ENCODE measurements at places on chromosomes 6 and 20.
A peak's percentile ranks its signal among the peaks of the same experiment; 100 is the strongest.

GRCh38 chr6:110170081-110170480, 9.4 kb downstream of the WASF1 start:
- H3K27ac ChIP-seq = no peak overlapping the region
- DNase-seq = no peak
- no peaks in the 10 kb centered on the region for H3K27me3 ChIP-seq
- peaks cover 15% of the 10 kb centered on the region for H3K4me1 ChIP-seq
- H3K4me3 ChIP-seq = no peak overlapping the region

DNA sequence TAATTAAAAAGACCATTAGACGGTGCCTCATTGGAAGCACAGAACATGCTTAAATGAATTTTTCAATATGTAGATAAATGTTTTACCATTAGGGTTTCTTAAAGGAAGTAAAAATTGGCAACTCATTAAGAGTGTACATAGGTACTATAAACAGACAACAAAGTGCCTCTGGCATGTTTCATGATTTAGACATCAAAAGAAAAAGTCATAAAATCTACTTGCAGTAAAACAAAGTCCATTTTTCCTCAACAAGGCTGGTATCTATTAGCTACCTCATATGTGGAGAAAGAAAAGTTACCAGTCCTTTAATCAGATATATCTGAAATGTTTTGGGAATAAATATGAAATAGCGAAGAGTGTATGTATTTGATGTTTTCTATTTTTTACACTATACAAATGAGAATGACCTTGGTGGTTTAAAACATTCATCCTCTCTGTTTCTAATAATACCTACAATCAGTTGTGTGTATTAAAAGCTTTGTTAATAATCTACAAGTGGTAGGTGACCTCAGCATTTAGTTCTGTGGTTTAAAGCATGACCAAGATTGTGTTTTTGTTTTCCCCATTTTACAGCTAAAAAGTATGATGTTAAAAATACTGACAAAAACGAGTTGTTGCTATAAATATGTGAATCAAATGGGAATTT, 87.5 kb downstream of the HDGFL1 start:
- no peaks in the 10 kb centered on the region for H3K36me3 ChIP-seq
- no peaks in the 10 kb centered on the region for H3K27me3 ChIP-seq
- no peak for DNase-seq
- H3K27ac ChIP-seq = no peak overlapping the region

GRCh38 chr20:62382306-62383198, 4.4 kb upstream of the RPS21 start:
- H3K27ac ChIP-seq = no peak overlapping the region
- no peaks in the 10 kb centered on the region for H3K27me3 ChIP-seq
- peaks cover 4% of the 10 kb centered on the region for H3K36me3 ChIP-seq
- no peak overlapping the region for H3K4me3 ChIP-seq
- peaks cover 54% of the 10 kb centered on the region for H3K4me1 ChIP-seq
- peak; percentile 93 for DNase-seq

DNA sequence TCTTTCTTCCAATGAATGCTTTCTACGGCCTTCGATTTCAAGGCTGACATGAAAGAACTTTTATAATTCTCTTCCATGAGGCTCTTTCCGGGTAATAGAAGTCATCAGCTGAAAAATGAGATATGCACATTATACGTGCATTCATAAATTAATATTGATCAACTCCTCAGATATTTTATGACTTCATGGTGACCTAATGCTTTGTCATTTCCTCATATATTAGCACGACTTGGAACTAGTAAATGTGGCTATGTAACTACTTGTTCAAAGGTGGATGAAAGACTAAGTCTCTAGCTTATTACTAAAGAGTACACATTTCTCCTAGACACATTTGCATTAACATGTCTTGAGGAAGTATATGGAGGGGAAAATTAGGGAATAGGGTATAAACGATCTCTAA, 168.8 kb downstream of the HDGFL1 start:
- no peak for DNase-seq
- H3K27me3 ChIP-seq = no peaks in the 10 kb centered on the region
- H3K36me3 ChIP-seq = no peaks in the 10 kb centered on the region
- H3K4me1 ChIP-seq = no peaks in the 10 kb centered on the region
- H3K4me3 ChIP-seq = no peak overlapping the region

- H3K4me3 ChIP-seq = no peak overlapping the region
- no peaks in the 10 kb centered on the region for H3K27me3 ChIP-seq
- H3K27ac ChIP-seq = no peak overlapping the region
- no peaks in the 10 kb centered on the region for H3K4me1 ChIP-seq
- no peaks in the 10 kb centered on the region for H3K36me3 ChIP-seq
Observed at GRCh38 chr6:14431385-14432330, 314.1 kb downstream of the CD83 start.

- DNase-seq = no peak
- H3K27me3 ChIP-seq = no peaks in the 10 kb centered on the region
- no peak overlapping the region for H3K4me3 ChIP-seq
- H3K27ac ChIP-seq = no peak overlapping the region
- peaks cover 16% of the 10 kb centered on the region for H3K36me3 ChIP-seq
Observed at GRCh38 chr6:106553440-106553839, 75.9 kb downstream of the RTN4IP1 start.

GRCh38 chr6:154359161-154359574, 2.6 kb upstream of the IPCEF1 start:
- no peaks in the 10 kb centered on the region for H3K4me1 ChIP-seq
- no peak overlapping the region for H3K4me3 ChIP-seq
- no peaks in the 10 kb centered on the region for H3K27me3 ChIP-seq
- no peak overlapping the region for H3K27ac ChIP-seq
- no peak for DNase-seq
- no peaks in the 10 kb centered on the region for H3K36me3 ChIP-seq

Data from stomach (tissue), 19 donors.